ENCODE measurements at places on chromosomes 4 and X.

DNA sequence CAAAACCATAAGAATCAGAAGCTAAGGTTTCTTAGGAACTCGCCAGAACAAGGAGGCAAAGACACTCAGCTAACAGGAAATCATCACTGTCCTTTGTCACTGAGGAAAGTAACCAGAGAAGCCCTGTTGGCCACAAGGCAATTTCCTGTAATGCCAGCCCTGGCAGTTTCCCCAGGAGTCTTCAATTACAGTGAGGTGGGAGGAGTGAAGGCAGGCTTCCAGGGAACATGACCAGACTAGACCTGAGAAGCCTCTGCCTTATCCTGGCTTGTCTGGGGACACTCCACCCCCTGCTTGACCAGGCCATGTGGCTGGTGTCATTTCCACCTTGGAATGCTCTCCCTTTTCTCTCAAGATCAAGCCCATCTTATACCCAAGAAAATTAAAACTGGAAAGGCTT lies 125.3 kb downstream of the COL4A6 start:
- DNase-seq: no peak

DNA sequence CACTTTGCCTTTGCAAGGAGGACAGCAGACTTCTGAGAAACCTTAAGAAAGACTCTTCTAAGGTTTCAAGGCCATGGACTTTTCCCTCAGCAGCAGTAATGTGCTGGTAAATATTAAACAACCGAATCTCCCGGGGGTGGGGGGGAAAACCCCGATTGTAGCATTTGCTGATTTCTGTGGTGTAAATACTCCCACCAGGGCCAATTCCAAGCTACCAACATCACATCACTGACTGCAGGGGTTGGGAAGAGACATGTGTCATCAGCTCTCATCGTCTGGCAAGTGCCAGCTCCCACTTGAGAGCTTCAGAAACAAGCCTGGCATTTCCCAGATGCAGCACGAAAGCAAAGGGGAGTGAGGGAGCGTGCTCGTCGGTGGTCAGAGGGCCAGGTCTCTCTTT lies 101.2 kb downstream of the BCOR start:
- DNase-seq: no peak

DNA sequence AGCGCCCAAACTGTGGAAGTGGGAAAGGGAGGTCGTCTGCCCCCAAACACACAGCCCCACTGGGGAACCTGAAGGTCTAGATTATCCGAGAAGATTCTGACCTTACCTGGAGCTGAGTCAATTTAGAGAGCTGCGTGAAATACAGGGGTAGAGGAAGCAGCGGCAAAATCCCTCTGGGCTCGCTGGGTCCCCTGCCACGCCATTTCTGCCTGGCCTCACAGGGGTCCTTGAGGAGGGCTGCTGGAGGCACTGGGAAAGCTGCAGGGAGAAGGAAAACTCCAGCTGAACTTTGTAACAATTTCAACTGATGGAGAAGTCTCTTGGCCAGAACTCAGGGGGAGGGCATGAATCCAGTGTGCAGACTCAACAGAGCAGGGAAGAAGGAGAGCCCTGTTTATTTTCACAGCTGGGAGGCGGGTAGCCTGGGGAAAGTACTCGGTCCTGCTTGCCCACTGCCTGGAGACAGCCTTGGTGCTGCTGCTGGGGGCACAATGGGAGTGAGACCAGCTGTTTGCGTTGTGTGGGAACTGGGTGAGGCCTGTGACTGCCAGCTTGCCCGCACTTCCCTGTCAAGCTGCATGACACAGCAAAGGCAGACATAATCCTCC lies 93.2 kb upstream of the MAPK10 start:
- DNase-seq: no peak

DNA sequence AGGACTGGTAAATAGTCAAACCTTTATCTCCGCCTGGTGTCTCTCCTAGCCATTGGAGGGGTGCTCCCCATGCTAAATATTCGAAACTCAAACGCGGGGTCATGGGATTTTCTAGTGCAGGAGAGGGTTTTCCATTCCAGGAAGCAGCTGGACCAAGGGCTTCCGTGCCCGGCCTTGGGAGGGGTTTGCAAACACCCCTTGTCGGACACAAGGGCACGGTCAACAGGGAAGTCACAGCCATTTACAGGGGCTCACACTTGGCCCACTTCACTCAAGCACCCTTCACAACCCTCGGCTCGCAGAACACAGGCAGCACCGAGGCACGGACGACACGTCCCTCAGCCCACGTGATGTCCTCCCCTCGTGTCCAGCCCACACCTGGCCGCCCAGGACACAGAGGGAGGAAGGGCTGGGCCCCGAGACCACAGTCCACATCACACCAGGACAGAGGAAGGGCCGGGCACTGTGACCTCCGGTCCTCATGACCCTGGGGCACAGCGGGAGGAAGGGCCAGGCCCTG lies 10.3 kb upstream of the PLCXD1 start:
- no peak for DNase-seq

GRCh38 chr4:56289934-56290333 lies 97.4 kb downstream of the AASDH start:
- DNase-seq: no peak

- DNase-seq: no peak
Measured at GRCh38 chr4:102535398-102536082, 34.4 kb downstream of the NFKB1 start.

GRCh38 chrX:123422875-123423274 lies 238.8 kb downstream of the GRIA3 start:
- no peak for DNase-seq

GRCh38 chr4:80124246-80125211 lies 51.5 kb upstream of the ANTXR2 start:
- DNase-seq: no peak

DNA sequence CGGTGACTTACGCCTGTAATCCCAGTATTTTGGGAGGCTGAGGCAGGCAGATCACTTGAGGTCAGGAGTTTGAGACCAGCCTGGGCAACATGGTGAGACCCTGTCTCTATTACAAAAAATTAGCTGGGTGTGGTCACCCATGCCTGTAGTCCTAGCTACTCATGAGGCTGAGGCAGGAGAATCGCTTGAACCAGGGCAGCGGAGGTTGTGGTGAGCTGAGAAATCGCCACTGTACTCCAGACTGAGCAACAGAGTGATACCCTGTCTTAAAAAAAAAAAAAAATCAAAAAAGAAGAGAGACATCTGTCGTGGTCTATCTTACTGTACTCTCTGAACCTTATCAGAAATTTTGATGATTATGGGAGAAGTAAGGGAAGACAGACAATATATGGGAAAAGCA lies 144.3 kb downstream of the CAMK2D start:
- DNase-seq: no peak

DNA sequence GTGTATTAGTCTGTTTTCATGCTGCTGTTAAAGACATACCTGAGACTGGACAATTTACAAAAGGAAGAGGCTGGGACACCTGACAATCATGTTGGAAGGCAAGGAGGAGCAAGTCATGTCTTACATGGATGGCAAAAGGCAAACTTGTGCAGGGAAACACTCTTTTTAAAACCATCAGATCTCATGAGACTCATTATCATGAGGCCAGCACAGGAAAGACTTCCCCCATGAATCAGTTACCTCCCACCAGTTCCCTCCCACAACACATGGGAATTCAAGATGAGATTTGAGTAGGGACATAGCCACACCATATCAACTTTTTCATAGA lies 11.2 kb downstream of the TENT5D start:
- DNase-seq: no peak

GRCh38 chr4:147407261-147408045 lies 73.4 kb upstream of the EDNRA start:
- DNase-seq: no peak

DNA sequence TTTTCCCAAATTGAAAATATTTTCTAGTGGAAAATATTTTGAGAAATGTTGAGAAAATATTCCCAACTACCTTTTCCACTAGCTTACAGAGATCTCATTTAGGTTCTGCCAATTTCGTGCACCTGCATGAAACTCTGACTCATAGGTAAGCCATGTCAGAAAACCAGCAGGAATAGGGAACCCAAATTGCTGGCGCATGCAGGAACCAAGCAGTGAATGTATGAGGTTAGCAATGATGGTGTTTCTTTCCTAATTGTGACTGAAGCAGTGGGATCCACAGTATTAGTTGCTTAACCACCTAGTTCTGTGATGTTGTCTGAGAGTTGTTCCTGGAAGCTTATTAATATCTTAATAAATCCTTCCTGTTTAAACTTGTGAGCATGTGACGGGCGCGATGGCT lies 381.0 kb upstream of the TRAM1L1 start:
- no peak for DNase-seq

DNA sequence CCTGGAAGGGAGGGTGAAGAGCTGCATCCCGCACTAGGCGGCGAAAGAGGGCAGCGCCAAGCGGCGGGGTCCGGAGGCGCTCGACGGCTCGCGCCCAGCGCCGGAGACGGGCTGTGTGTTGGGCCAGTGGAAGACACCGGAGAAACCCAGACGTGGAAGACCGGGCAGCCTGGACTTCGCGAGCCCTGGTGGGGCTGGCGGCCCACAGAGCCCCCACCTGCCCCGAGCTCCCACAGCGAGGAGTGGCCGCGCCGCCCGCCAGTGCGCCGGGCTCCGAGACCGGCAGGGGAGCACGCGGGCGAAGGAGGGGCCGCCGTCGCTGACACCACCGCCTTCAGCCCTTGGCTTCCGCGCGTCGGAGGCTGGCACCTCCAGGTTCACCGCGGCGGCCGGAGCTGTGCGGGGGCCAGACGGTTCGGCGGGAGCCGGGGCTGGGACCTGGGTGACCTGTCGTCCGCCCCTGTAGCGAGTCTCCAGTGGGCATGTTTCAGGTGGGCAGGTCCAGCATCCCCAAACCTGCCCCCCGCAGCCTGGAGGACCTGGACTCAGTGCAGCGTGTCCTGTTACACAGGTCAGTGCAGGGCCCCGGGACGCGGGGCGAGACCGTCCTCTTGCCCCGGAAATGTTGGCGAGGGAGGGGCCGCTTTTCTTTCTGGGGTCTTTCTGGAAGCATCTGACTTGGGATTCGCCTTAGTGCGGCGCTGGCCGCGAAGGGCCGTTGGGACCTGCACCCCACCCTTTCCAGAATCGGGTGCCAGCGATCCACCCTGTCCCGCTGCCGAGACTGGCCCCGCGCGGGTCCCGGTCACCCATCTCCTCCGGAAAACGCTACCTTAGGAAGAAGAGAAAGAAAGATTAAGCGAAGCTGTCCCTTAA lies 9.6 kb upstream of the INTU start:
- DNase-seq: no peak

DNA sequence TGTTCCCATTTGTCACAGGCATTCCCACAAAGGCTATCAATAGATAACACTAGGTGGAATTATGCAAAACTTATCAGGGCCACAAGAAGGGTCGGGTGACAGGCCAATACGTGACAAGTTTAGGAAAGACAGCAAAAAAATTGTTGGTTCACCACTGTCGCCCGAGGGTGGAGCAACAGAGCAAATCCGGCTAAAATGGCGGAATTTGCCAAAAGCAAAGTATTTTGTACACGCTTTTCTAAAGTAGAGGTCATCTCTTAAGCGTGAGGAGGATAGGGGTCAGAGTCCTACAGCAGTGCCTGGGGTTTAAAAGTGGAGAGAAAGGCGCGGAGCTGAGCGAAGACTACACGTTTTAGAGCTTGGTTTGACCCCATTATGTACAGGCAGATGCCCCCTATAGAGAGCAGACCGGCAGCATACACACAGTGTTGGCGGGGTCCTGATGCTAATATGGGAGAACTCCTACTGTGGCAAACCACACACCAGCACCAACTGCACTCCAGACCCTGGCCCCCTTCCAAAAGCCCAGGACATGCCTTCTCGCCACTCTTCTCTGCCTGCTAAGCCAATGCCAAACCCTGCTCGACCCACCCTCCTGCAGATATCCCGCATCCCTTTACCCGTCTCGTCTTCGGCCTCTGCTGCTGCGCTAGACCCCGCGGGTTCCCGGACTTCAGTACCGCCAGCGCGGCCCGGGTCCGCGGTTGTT lies 733 bp downstream of the CCNA2 start:
- no peak for DNase-seq

DNA sequence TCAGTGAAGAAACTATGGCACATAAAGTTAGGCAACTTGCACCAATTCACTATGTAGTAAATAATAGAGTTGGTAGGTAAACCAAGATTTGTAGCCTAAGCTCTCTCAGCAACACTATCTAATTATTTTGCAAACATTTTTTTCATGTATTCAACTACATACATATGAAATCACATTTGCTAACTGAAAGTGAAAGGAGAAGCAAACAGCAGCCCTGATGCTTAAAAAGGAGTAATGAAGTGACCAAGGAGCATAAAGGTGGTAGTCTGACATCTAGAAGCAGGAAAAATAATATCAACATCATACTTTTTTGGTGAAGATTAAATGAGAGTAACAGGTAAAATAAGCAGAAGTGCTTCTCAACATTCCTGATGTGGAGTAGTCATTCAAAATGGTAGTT lies 603.7 kb downstream of the GRXCR1 start:
- DNase-seq: no peak

DNA sequence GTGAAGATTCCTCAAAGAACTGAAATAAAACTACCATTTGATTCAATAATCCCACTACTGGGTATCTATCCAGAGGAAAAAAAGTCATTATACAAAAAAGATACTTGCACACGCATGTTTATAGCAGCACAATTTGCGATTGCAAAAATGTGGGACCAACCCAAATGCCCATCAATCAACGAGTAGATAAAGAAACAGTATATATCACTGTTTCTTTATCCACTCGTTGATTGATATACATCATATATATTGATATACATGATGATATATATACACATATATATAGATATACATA lies 13.6 kb upstream of the AFP start:
- DNase-seq: no peak
